ENCODE measurements at places on chromosomes 1 and 21. TPM values are rescaled to one million over a fixed set of nuclear protein-coding genes. Genes with fewer than 3 reads are reported as not detected.

Gene C4BPA
- total RNA-seq: not detected

Gene DAB1
- total RNA-seq: not detected

Gene CD5L
- total RNA-seq: not detected

Gene PRAMEF1
- not detected for total RNA-seq

Gene NOS1AP
- total RNA-seq: 0.06 TPM

Gene MTARC1
- not detected for total RNA-seq

Gene SPRTN
- total RNA-seq: 6.9 TPM

Gene RYR2
- total RNA-seq: not detected

Gene EPHA8
- total RNA-seq: not detected

Gene GFI1
- 0.31 TPM for total RNA-seq

Gene SHISA4
- total RNA-seq: 0.31 TPM

Gene FAM72D
- 12.6 TPM for total RNA-seq

Gene EEIG2
- 14.7 TPM for total RNA-seq

Gene ST6GALNAC5
- total RNA-seq: not detected

Data from G401 (cell line).